ENCODE measurements at places on chromosomes 2 and 18. TPM values are rescaled to one million over a fixed set of nuclear protein-coding genes. Genes with fewer than 3 reads are reported as not detected.
A peak's percentile ranks its signal among the peaks of the same experiment; 100 is the strongest.

GRCh38 chr2:56001947-56002346, 78.4 kb upstream of the EFEMP1 start:
- no peaks in the 10 kb centered on the region for H3K27me3 ChIP-seq
- H3K4me1 ChIP-seq: no peaks in the 10 kb centered on the region
- DNase-seq: no peak
- H3K4me3 ChIP-seq: no peak overlapping the region

GRCh38 chr2:145184741-145185651, 665.1 kb upstream of the ZEB2 start:
- H3K27me3 ChIP-seq: no peaks in the 10 kb centered on the region
- no peak overlapping the region for H3K27ac ChIP-seq
- no peaks in the 10 kb centered on the region for H3K4me1 ChIP-seq
- no peak overlapping the region for H3K4me3 ChIP-seq

- peak overlapping the region; percentile 77 for H3K27ac ChIP-seq
- H3K4me1 ChIP-seq: no peaks in the 10 kb centered on the region
- peak overlapping the region; percentile 79 for H3K4me3 ChIP-seq
- H3K27me3 ChIP-seq: no peaks in the 10 kb centered on the region
- no peak for DNase-seq
- H3K36me3 ChIP-seq: no peaks in the 10 kb centered on the region
Measured at GRCh38 chr2:162317861-162318327, 590 bp downstream of the IFIH1 start.

- no peaks in the 10 kb centered on the region for H3K36me3 ChIP-seq
- H3K4me3 ChIP-seq: no peak overlapping the region
- H3K27ac ChIP-seq: no peak overlapping the region
- no peaks in the 10 kb centered on the region for H3K4me1 ChIP-seq
- H3K27me3 ChIP-seq: no peaks in the 10 kb centered on the region
- no peak for DNase-seq
Measured at GRCh38 chr2:80364524-80365212, 60.1 kb upstream of the LRRTM1 start.

GRCh38 chr2:226652369-226652768, 147.3 kb downstream of the IRS1 start:
- H3K27ac ChIP-seq: peak overlapping the region; percentile 39
- DNase-seq: no peak
- H3K4me3 ChIP-seq: no peak overlapping the region
- H3K4me1 ChIP-seq: peaks cover 26% of the 10 kb centered on the region

DNA sequence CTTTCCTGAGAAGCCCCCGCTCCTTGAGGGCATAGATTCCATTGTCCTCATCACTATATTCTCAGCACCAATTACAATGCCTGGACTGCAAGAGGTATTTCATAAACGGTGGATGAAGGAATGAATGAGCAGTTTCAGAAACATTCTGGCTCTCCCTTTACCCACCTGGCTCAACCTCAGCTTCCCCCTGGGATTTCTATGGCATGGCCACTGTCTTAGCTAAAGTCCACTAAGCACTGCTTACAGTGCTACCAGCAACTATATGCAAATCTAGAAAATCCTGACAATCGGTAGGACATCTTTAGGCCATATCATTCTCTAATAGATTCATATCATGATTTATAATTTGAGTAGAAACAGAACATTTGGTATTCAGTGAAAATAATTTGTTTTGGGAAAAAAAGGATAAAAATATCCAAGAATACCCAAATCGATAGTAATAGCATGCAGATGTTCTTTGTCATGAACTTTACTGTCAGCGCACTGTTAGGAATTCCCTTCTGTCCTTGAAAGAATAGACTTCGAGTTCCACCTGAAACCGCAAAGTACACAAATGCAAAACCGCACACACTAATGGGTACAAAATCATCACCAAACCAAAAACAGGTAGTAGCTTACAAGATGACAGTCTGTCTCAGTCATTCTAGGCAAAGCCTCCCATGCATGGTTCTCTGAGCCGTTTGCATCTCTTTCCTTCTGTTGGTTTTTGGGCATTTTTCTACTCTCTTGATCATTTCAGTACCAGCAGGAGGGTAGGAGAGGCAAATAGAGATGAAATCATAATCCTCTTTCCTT, 303.6 kb upstream of the ID2 start:
- no peak overlapping the region for H3K4me3 ChIP-seq
- no peak overlapping the region for H3K27ac ChIP-seq
- H3K4me1 ChIP-seq: no peaks in the 10 kb centered on the region
- no peak for DNase-seq

- H3K27ac ChIP-seq: no peak overlapping the region
- DNase-seq: no peak
- no peaks in the 10 kb centered on the region for H3K27me3 ChIP-seq
Measured at GRCh38 chr18:64203295-64203694, 54.4 kb upstream of the LINC00305 start.

- peaks cover 2% of the 10 kb centered on the region for H3K27me3 ChIP-seq
- DNase-seq: no peak
- no peaks in the 10 kb centered on the region for H3K36me3 ChIP-seq
- H3K4me1 ChIP-seq: peaks cover 7% of the 10 kb centered on the region
Measured at GRCh38 chr2:222404151-222404905, 20.0 kb upstream of the SGPP2 start.

GRCh38 chr2:145078923-145079322, 559.0 kb upstream of the ZEB2 start:
- no peak overlapping the region for H3K27ac ChIP-seq
- no peaks in the 10 kb centered on the region for H3K27me3 ChIP-seq
- no peaks in the 10 kb centered on the region for H3K36me3 ChIP-seq
- H3K4me1 ChIP-seq: no peaks in the 10 kb centered on the region
- H3K4me3 ChIP-seq: no peak overlapping the region
- DNase-seq: no peak

DNA sequence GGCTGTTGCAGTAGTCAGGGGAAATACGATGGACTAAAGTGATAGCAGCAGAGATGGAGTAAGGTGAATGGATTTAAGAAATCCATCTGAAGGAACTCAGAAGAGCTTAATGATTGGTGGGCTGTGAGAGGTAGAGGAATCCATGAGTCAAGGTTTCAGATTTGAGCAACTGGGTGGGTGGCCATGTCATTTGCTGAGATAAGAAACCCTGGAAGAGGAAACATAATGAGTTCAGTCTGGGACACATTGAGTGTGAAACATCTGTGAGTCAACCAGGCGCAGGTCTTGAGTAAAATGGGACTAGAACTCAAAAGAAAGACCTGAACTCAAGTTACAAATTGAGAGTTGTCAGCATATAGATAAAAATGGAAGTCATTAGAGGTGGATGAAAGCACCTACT, 19.7 kb upstream of the ASNSD1 start:
- DNase-seq: no peak
- no peak overlapping the region for H3K4me3 ChIP-seq
- H3K27me3 ChIP-seq: no peaks in the 10 kb centered on the region

GRCh38 chr2:143725400-143725799, 596.2 kb downstream of the ARHGAP15 start:
- no peaks in the 10 kb centered on the region for H3K4me1 ChIP-seq
- DNase-seq: no peak
- no peaks in the 10 kb centered on the region for H3K36me3 ChIP-seq
- H3K27ac ChIP-seq: no peak overlapping the region
- no peaks in the 10 kb centered on the region for H3K27me3 ChIP-seq

DNA sequence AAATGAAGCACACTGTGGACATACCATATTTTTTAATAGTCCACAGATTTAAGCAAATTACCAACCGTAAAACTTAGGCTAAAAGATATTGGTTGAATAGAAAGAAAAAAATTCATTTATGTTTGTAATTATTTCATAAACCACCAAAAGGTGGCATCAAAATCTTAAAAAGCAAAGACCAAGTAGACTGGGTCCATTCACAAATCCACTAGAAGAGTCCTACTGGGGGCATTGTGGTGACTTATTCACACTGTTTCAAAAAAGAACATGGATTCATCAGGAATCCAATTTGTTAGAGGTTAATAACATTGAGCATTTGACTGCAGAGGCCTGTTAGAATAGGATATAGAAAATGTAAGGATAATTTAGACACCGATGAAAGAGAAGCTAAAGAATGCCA, 194.9 kb upstream of the KYNU start:
- no peak overlapping the region for H3K27ac ChIP-seq
- H3K4me3 ChIP-seq: no peak overlapping the region
- no peaks in the 10 kb centered on the region for H3K4me1 ChIP-seq

DNA sequence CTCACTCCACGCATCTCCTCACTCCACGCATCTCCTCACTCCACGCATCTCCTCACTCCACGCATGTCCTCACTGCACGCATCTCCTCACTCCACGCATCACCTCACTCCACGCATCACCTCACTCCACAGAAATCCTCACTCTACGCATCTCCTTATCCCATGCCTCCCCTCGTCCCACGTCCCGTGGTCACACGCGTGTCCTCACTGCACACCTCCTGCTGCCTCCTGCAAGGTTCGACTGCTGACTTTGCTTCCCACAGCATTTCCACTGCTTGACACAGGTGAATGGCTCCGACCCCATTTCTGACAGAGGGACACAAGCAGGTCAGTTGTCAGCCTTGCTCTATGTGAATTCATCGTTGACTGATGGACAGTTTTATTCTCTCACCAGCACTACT, 103.0 kb downstream of the USP40 start:
- H3K4me1 ChIP-seq: peaks cover 14% of the 10 kb centered on the region
- H3K4me3 ChIP-seq: no peak overlapping the region
- peak; percentile 19 for DNase-seq
- peaks cover 100% of the 10 kb centered on the region for H3K36me3 ChIP-seq

- peaks cover 14% of the 10 kb centered on the region for H3K4me1 ChIP-seq
- peaks cover 2% of the 10 kb centered on the region for H3K27me3 ChIP-seq
- H3K36me3 ChIP-seq: no peaks in the 10 kb centered on the region
- peak; percentile 78 for DNase-seq
- no peak overlapping the region for H3K27ac ChIP-seq
Measured at GRCh38 chr2:21042958-21043743, 722 bp downstream of the APOB start.

DNA sequence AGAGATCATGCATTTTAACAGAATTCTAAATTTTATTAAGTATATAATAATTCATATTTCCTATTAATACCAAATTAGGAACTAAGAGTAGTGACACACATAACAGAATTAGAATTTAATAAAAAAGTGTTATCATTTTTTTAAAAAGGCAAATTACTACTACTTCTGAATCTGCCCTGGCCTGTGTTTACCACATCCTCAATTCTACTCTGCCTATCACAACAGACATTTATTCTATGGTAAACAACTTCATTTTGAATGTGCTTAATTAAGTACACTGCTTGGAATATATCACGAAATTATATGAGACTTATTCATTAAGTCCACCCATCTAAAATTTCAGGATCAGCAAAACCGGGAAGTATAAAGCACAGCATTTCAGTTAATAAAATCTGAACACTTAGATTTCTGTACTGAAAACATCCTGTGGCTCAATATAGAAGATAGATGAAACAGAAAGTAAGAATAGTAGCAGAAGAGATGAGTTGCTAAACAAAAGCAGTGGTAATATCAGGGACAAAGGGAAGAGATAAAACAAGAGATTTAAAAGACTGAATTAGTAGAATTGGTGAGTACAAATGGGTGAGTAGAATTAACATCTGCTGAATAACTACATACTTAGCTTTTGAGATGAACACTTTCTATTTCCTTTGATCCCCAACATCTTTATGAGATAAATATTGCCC, 3.7 kb downstream of the SMC6 start:
- DNase-seq: no peak
- H3K27ac ChIP-seq: no peak overlapping the region
- H3K4me1 ChIP-seq: peaks cover 19% of the 10 kb centered on the region
- no peaks in the 10 kb centered on the region for H3K36me3 ChIP-seq
- no peak overlapping the region for H3K4me3 ChIP-seq

Gene CCDC148
- polyA plus RNA-seq: 0.10 TPM

Gene IL1RL2
- 0.30 TPM for polyA plus RNA-seq
